Breast epithelium (tissue), 4 donors: ENCODE measurements at places on chromosomes 13 and 19. TPM values are rescaled to one million over a fixed set of nuclear protein-coding genes. Genes with fewer than 3 reads are reported as not detected.

DNA sequence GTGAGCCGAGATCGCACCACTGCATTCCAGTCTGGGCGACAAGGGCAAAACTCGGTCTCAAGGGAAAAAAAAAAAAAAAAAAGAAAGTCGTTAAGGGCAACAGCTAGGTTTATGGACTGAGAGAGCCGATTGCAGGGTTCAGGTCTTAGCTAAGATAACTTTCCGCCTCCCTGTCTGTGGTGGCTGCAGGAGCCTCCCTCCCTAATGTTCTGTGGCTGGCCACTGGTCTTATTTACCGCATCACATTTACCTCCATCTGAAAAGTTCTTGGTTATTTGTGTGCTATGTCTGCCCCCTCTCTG lies 722 bp upstream of the CRTC1 start:
- no peak for DNase-seq

GRCh38 chr13:59746291-59746962 lies 417.3 kb downstream of the DIAPH3 start:
- DNase-seq = no peak

- peak; percentile 98 for DNase-seq
Measured at GRCh38 chr19:49869484-49870308, 2.3 kb upstream of the PNKP start.

DNA sequence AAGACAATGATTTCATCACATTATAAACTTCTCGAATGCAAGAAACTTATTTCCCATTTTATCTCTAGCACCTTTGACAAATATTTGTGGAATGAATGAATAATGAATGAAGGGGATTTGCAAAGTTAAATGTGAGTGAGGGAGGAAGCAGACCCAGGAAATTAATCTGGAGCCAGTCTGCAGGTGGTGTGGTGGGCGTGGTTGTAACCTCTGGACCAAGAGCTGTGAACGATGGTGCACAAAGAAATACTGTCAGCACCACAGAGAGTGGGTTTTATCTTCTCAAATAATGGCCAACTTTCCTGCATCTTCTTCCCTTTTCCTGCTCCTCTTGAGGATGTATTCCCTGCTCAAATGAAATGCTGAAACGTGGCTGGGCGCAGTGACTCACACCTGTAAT lies 11.0 kb upstream of the ZNF792 start:
- no peak for DNase-seq

DNA sequence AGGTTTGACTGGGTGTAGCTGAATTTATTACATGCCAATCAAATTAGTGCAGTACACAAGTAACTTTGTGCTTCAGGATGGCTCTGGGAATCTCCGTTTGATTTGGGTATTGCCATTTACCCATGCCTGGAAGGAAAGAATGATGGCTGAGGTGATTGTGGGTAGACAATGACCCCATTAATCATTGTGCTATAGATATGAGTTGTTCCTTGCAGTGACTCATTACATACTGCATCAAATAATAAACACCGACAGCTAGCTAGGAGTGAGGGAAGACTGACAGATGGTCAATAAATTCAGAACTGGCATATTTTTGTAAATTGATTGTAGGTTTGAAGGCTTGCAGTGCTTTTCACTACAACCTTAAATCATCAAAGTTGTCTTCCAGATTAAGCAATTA lies 1069.5 kb downstream of the DIAPH3 start:
- no peak for DNase-seq

DNA sequence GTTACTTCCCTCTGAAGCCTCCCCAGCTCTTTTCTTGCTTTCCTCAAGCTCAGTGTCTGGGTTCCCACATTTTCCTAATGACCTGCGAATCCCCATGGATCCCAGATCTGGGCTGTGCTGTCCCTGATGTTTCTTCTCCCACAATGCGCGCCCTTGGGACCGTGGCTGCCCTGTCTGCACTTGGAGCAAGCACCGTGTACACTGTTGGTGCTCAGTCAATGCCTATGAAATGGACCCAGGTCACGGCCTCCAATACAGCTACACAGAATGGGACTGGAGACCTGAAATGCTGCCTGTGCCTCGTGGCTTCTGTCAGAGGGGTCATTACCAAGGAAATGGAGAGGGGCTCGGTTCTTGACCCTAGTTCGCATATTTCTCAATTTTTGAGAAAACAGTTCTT lies 160.1 kb upstream of the SOX1 start:
- DNase-seq = no peak

GRCh38 chr13:29379281-29379680 lies 216.2 kb downstream of the SLC7A1 start:
- no peak for DNase-seq

Gene HSPBP1
- total RNA-seq = 32.6 TPM

- no peak for DNase-seq
Measured at GRCh38 chr19:407511-408440, 1.2 kb downstream of the C2CD4C start.

DNA sequence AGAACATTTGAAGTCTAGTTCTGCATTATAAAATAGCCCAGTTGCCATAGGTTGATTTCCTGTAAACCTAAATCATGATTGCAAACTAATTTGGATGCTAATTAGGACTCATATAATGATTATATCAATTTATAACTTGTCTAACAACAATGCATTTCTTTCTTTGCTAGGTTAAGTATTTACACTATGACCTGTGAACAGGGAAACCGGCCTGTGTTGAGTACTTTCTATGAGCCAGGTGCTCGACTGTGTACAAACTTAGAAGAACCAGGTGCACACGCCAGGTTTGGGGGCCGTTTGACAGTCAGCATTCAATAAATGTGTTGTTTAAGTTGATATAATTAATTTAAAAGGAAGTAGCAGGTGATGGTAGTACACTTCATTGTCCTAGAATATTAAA lies 203.1 kb downstream of the TM9SF2 start:
- no peak for DNase-seq

- DNase-seq = no peak
Measured at GRCh38 chr19:55648585-55649267, 714 bp downstream of the CCDC106 start.

GRCh38 chr19:13155472-13156359 lies 5.5 kb downstream of the IER2 start:
- peak; percentile 82 for DNase-seq

- DNase-seq = no peak
Measured at GRCh38 chr13:27200413-27201070, 28.9 kb upstream of the USP12 start.

Gene SIGLEC14
- not detected for total RNA-seq

GRCh38 chr19:48196933-48197665 lies 26.6 kb downstream of the ZSWIM9 start:
- DNase-seq = no peak

Gene THSD8
- total RNA-seq = not detected

- DNase-seq = no peak
Measured at GRCh38 chr13:87123987-87124784, 547.0 kb upstream of the SLITRK5 start.

Gene NLRP4
- total RNA-seq = not detected

Gene PTH2
- total RNA-seq = not detected

DNA sequence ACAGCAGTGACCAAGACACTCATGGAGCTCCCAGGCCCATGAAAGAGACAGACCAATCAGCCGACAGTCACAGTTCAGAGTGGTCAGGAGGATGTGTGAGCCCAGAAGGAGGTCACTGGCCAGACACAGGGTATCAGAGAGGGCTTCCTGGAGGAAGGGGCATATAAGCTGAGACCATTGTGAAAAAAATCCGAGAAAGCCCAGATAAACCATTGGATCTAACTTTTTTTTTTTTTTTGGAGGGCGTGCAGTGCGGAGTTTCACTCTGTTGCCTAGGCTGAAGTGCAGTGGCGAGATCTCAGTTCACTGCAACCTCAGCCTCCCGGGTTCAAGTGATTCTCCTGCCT lies 4.2 kb downstream of the ITPKC start:
- DNase-seq = no peak

Gene AMH
- 3.9 TPM for total RNA-seq

- no peak for DNase-seq
Measured at GRCh38 chr13:88456151-88456550, 785.0 kb downstream of the SLITRK5 start.

Gene OR10H4
- total RNA-seq = not detected
